ENCODE measurements at places on chromosomes 5 and 9.

DNA sequence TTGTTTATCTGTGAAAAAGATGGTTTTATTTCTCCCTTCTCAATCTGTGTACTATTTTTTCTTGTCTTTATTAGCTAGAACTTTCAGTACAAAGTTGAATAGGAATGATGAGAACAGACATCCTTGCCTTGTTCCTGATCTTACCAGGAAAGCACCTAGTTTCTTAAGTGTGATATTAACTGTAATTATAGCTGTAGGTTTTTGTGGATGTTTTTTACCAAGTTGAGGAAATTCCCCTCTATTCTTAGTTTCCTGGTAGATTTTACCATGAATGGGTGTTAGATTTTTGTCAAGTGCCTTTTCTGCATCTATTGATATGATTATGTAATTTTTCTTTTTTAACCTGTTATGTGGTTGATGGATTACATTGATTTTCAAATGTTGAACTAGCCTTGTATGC, 68.7 kb downstream of the KCNN2 start:
- DNase-seq: no peak

GRCh38 chr5:136769093-136769492, 403.7 kb upstream of the TRPC7 start:
- no peak for DNase-seq

- no peak for DNase-seq
Observed at GRCh38 chr5:179836225-179837019, 15.7 kb downstream of the SQSTM1 start.

GRCh38 chr5:139417214-139417613, 13.3 kb upstream of the SPATA24 start:
- DNase-seq: no peak

- no peak for DNase-seq
Observed at GRCh38 chr5:142360051-142360498, 35.3 kb upstream of the SPRY4 start.

GRCh38 chr5:115657881-115658233, 32.0 kb upstream of the TMED7 start:
- DNase-seq: no peak

Data from stimulated activated CD8-positive, alpha-beta memory T cell treated with anti-CD3 and anti-CD28 coated beads, Interleukin-2, amount 100 ng/mL, for 1 hour (primary cell).